ENCODE measurements at places on chromosomes 3 and 15.

- no peak for DNase-seq
These were observed 227.7 kb upstream of the ST8SIA2 start for GRCh38 chr15:92166029-92166428.

DNA sequence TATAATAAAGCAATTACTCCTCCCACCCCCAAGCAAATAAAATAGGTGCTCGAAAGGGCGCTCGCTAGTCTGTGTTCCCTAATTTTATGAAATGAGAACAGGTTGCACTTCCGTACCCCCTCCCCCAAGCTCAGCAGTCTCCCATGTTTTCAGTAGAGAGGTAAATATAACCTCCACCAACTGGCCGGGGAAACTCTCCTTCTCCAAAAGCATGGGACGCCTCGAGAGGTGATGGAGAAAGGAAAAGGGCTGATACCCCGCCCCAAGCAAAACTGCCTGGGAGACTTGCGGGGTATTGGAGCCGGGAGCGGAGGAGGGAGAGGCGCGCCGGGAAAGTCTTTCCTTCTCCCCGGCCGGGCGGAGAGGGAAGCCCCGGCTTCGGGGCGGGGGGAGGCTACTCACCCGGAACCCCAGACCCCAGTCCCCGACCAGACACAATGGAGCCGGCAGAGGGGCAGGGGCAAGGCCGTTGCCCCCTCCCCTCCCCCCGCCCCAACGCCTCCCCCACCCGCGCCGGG lies 605 bp downstream of the DCUN1D1 start:
- no peak for DNase-seq

DNA sequence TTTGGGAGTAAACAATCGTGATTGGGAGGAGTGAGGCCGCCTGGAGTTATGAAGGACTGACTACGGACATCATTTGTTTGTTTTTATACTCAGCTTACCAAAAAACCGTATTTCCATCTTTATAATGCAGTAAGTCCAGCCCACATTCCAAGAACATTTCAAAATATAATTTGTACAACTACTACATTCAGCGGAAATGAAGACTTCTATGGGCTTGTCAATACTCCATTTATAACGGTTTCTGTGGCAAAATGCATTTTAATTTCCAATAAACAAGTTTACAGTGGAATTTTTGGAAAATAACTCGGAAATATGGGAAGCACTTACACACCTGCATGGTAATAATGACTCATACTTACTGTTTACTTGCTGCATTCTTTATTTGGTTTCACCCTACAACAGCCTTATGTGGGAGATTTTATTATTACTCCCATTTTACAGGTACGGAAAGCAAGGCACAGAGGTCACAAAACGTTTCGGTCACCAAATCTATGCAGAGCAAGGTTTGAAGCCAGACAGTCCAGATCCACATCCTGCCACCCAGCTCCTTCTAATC lies 62.3 kb downstream of the LDHAL6B start:
- no peak for DNase-seq

DNA sequence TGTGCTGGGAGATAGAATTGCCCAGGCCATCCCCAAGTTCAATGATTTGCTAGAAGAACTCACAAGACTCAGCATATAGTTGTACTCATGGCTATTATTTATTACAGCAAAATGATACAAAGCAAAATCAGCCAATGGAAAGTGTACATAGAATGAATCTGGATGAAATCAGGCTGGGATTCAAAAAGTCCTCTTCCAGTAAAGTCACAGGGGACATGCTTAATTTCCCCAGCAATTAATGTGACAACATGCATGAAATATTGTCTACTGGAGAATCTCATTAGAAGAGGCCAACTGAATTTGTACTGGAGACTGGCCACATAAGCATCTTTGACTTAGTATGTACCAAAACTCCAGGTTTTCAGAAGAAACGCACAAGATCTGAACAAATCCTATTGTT lies 1043.1 kb downstream of the NAALADL2 start:
- DNase-seq, result no peak

DNA sequence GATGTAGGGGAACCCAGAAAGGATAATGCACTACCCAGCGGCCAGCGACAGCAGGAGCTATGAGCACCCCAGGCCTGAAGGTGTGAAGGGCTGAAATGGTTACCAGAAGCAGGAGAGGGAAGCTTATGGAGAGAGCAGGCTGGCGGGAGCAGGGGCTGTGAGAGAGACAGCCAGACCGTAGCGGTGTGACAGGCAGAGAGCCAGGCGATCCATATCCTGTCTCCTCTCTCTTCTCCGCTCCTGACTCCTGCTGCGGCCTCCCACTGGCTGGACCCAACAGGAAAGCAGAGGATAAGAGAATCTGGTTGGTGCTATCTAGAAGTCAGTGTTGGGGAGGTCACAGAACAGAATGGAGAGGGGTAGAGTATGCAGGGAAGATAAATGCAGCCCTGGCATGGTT lies 49.9 kb downstream of the BTD start:
- no peak for DNase-seq

GRCh38 chr15:50183112-50183794 lies 1.3 kb downstream of the SLC27A2 start:
- DNase-seq, result no peak

- no peak for DNase-seq
These were observed 38.2 kb upstream of the SNRK start for GRCh38 chr3:43248185-43248583.

Measured in activated effector memory CD4-positive, alpha-beta T cell treated with Interleukin-2 at 50 U/mL for 16 hours (primary cell).